A549 treated with RU486 at 1 μM for 4 hours (cell line): ENCODE measurements at places on chromosomes 1 and 21. TPM values are rescaled to one million over a fixed set of nuclear protein-coding genes. Genes with fewer than 3 reads are reported as not detected.

PDPN gene
- total RNA-seq, result not detected in 5 replicates

HSD17B7 gene
- 8.1 to 10.6 TPM (median 9.5 TPM) in 5 replicates for total RNA-seq

CD101 gene
- 0.13 to 0.43 TPM (median 0.24 TPM) in 5 replicates for total RNA-seq

TP73 gene
- 0.33 to 0.64 TPM (median 0.47 TPM) in 5 replicates for total RNA-seq

AIRE gene
- not detected in 5 replicates for total RNA-seq

C1orf115 gene
- 4.7 to 5.8 TPM (median 5.2 TPM) in 5 replicates for total RNA-seq

SNIP1 gene
- 8.0 to 15.3 TPM (median 11.1 TPM) in 5 replicates for total RNA-seq

C4BPA gene
- 0.30 to 0.86 TPM (median 0.63 TPM) in 5 replicates for total RNA-seq
